ENCODE measurements at places on chromosomes 12 and 14.

- no peak for DNase-seq
These were observed 581 bp downstream of the LRRC10 start for GRCh38 chr12:69610126-69610525.

GRCh38 chr12:103930034-103930786 lies at the start of gene HSP90B1:
HSP90B1 (plus strand) TSS chr12:103930410; CDS start chr12:103930516, 106 bp downstream.
- DNase-seq, result peak; percentile 100

DNA sequence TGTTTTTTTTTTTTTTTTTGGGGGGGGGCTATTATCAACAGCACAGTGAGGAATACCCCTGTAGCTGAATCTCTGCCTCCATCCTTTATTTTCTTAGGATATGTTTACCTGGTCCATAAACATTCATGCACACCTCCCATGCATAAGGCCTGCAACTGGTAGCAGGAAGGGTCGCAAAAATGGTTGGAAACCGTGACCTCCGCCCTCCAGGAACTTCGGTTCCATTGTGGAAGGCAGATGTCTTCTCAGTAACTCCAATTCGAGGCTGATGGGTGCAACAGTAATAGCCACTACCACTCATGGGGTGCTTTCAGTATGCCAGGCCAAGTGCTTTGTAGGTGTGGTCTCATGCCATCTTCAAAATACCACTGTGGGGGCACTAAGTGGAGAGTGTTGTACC lies 40.2 kb downstream of the ACACB start:
- no peak for DNase-seq

GRCh38 chr14:81396113-81396512 lies 4.0 kb downstream of the STON2 start:
- no peak for DNase-seq

- DNase-seq, result no peak
These were observed 292.9 kb downstream of the DAD1 start for GRCh38 chr14:22296088-22296487.

DNA sequence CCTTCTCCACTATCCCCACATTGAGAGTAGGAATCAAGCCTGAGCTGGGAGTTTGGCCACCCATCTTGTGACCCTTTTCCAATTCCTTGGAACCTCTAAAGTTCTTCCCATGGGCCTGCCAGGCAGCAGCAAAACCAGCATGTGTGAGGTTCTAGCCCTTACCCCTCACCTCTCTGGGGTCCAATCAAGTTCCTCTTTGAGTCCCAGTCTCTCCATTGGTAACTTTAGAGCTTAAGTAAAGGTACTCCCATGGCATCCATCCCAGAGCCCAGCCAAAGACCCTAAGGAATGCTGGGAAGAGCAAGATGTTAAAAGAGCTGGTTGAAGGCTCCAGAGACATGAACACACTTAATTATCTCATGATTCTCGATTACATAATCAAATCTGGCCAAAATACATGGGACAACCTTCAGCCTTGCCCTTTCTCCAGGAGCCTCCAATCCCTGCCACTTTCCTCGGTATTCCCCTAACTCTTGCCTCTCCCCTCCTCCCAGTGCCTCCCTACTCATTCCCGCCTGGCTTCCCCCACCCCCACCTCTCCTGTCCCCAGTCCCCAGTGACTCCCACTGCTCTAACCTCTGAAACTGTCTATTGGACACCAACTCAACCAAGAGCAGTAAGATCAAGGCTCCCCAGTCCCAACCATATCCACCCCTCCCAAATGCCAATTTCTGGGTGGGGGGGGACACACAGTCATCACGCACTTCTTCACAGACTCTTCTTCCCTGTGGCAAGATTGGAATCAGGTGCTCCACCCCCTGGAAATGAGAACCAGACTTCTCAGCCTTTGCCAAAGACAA lies 4.8 kb upstream of the TNS2 start:
- DNase-seq, result no peak

DNA sequence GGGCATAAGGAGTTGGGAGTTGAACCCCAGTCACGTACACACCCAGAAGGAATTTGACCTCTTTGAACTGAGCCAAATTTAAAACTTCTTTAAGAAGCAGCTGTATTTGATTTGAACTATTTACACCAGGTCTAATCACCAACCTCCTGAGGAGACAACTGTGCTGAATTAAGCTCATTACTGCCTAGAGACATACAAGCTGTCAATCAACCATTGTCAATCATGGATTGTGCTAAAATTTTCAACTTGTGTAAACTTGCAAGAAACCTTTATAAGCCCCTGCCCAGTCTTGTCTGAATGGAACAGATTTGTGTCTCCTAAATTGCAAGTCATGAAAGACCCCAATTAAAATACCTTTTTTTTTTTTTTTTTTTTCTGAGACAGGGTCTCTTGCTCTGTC lies 44.3 kb upstream of the RESF1 start:
- DNase-seq, result no peak

DNA sequence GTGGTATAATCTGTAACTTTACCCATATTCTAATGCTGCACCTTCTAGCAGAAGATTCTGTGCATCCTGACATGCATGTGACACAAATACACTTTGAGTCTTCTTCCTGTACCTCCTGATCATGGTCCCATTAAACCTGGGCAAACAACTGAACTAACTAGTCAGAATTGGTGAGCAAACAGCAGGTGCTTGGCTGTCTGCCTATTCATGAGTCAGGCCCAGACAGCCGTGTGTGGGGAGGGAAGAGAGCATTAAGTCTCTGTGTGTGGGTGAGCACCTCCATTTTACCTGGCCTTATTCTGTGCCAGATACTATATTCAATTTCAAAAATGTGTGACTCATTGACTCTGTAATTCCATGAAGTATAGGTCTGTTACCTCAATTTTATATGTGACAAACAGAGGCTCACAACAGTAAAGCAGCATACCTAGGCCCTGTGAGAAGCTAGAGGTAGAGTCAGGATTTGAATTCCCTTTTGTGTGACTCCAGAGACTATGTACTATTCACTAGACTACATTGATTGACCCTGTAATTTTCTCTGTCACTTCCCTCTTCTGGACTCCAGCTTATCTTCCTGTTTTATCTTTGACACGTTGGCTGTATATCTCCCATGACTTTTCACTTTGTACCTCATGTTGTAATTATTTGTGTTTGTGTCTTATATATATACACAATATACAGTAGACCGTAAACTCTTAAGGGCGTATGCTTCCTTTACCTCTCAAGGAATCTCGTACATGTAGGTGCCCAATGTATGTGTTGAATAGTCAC lies 32.2 kb downstream of the SUSD6 start:
- DNase-seq, result no peak

DNA sequence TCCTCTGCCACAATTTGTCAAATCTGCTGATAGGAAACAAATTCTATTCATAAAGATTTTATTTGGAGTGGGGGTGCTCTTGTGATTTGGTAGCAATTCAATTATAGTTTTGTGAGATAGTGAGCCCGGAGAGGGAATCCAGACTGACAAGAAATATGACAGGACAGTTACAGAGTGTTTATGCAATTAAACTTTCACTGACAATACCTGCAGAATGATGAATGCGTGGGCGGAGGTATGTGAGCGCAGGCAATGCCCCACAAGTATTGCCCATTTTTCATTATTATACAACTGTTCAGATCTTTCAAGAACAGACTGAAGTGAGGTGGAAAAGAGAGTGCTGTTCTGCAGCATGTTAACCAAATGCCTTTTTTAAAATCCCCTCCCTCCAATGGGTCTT lies 259.0 kb downstream of the EGLN3 start:
- no peak for DNase-seq

DNA sequence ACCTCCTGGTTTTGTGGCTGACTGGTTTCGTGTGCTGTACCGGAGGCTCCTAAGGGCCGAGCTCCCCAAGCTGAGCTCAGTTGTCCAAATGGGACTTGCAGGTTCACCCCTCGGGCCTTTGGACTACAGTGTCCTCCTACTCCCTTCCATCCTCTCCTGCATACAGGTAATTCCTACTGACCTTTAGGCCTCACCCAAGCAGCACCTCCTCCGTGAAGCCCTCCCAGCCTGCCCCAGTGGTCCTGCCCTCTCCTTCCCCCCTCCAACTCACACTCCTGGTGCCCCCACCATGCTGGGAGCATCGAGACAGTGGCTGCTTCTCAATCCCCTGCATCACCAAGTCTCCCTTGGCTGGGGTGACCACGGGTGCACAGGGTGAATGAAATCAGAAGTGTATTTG lies 27.1 kb upstream of the YY1 start:
- no peak for DNase-seq

- DNase-seq, result peak; percentile 74
These were observed 23.3 kb downstream of the DMAC2L start for GRCh38 chr14:50335389-50335788.

GRCh38 chr14:72253503-72253902 lies 321.3 kb downstream of the RGS6 start:
- DNase-seq, result no peak

DNA sequence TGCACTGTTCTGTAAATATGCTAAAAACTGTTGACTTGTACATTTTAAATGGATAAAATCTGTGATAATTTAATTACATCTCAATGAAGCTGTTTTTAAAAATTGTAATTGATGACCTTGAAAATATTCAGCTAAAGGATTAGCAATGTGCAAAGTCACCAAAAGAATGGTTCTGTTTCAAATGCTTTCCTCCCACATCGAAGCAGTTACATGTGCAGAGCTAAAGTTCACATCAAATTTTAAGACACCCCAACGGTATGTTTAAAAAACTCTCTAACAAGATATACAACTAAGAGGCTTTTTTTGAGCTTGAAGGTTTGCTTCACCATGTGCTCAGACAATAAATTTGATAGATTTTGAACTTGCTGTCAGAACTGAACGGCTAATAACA lies 114.6 kb upstream of the KRAS start:
- DNase-seq, result no peak

- DNase-seq, result no peak
These were observed 166.7 kb downstream of the RAD51B start for GRCh38 chr14:67986131-67986841.

GRCh38 chr12:113290506-113290905 lies 44.4 kb downstream of the SLC8B1 start:
- no peak for DNase-seq

DNA sequence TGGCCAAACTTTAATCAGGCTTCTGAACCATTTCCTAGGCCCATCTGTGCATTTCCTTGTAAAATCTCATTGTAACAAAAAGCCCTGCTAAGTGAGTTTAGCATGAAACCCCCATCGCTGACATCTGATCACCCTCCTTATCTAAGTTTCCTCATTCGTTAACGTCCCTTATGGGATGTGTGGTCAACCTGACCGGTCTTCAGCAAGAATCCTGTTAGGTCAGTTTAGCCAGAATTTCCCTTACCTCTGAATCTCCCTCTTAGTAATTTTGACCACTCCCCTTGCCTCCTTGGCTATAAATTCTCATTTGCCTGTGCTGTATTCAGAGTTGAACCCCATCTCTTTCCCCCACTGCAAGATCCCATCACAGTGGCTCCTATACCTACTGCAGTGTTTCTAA lies 239.3 kb downstream of the RMST start:
- no peak for DNase-seq

GRCh38 chr14:71629765-71630492 lies 302.3 kb upstream of the RGS6 start:
- DNase-seq, result no peak

DNA sequence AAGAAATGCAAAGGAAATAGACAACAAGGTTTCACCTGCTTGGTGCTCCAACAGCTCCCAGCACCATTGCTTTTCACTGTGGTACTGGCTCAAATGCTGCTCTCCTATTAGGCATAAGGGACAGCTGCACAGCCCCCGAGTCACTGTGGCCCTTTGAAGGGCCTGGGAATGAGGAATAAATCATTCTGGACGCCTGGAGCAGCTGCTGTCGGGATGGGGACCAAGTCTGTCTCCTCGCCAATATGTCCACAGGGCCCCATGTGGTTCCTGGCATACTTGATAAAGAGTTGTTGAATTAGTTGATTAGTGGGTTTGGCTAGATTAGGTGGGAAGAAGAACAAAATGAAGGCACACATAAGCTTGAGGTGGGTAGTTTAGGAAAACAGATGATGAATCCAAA lies 13.1 kb upstream of the NGB start:
- no peak for DNase-seq

Measured in hippocampal formation (tissue), 2 donors.